ENCODE measurements at places on chromosomes 1 and 21.
A peak's percentile ranks its signal among the peaks of the same experiment; 100 is the strongest.

DNA sequence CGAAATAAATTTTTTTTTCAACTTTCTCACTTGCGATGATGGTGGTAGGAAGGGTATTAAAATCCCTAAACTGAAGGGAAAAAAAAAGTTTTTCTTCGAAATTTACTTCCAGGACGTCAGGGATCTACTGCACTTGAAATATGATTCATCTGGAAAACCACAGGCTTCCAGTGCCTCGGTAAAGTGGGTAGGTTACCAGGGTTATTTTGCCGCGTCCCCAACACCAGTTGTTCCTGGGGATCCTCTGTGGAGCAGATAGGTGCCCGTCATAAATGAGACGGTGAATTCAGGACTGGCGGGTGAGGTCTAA, 773 bp downstream of the RABIF start:
- no peak for DNase-seq

DNA sequence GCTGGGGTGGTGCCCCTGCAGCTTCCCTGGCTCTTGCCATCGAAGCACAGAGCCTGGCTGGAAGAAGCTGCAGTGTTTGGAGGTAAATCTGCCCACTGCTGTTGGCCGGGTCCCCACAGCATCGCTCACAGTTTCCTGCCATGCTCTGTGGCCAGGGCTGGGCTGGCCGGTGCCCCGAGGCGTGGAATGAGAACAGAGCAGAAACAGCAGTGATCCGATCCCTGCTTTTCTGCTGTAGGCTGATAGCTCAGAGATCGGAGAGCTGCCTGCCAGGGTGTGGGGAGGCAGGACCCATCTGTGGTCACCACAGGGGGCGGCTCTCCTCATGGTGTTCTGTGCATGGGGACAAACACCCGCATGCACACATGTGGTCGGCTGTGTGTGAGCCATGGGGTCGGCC, 11.5 kb downstream of the SLC45A1 start:
- DNase-seq, result no peak

DNA sequence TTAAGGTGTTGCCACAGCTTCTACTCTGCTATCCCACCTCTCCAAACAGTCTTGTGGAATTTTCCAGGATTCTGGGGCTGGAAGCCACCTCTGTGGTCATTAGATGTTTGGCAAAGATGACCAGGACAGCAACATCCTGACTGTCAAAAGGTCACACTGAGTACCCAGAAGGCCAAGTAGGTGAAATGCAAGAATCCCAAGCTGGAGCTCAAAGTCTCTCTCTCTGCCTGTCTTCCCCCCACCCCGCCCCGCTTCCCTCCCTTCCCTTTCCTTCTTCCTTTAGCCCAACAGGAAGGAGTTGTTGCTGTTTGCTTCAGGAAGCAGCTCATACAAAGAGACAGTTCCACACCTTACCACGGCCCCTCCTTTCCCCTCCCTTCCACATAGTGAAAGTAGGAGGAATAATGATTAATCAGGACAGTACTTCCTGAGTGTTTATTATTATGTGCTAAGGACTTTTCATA, 75.6 kb upstream of the SLC2A1 start:
- no peak for DNase-seq

- no peak for DNase-seq
Measured at GRCh38 chr1:220529521-220530020, 1.6 kb downstream of the MARK1 start.

DNA sequence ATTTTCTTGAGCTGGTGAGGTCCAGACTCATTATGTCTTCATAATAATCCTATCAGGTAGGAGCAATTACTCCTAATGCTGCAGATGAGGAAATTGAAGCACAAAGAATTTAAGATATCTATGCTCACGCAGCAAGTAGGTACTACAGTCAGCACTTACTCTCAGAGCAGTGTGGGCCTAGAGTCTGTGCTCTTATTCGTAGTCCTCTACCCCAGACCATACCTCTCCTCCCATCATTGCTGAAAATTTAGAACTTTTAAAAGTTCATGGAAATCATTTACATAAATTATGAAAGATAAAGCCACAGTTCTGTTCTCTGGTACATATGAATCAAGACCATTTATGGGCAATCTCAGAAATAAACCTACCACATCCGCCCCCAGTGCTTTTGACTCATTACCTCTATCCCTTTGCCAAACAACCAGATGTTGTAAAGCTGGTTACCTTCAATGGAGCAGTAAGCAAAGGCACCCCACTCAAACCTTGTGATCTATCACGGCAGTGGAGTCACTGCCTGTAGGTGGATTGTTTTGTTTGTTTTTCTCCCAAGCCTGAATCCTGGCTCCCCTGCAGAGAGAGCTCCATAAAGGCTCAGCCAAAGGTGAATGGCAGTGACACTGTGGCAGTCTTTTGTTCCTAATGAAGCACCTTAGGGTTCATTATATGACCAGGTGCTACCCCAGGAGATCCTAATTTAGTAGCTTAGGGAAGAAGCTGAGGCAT, 20.9 kb upstream of the MAN1A2 start:
- DNase-seq, result no peak

- no peak for DNase-seq
Measured at GRCh38 chr1:224676551-224676950, 60.4 kb downstream of the CNIH3 start.

GRCh38 chr1:236882678-236883077, 87.6 kb downstream of the MTR start:
- no peak for DNase-seq

GRCh38 chr1:213227458-213227857, 176.4 kb downstream of the RPS6KC1 start:
- no peak for DNase-seq

DNA sequence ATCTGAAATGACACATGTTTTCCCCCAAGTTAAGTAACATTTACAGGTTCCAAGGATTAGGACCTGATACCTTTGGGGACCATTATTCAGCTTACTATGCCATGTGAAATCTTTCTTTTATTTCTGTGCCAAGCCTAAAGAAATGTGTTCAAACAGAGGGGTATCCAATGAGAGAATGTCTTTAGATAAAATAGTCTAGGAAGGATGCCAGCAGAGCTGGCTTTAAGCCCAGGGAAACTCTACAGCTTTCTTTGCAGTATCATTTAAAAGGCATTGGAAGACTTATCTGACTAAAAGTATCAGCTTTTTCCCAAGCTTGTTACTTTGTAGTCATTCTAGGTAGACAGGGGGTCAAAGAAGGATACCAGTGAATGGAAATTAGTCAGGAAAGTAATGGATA, 860.4 kb downstream of the PLA2G4A start:
- DNase-seq, result no peak

- DNase-seq, result no peak
Measured at GRCh38 chr1:119794876-119795240, 16.4 kb downstream of the REG4 start.

DNA sequence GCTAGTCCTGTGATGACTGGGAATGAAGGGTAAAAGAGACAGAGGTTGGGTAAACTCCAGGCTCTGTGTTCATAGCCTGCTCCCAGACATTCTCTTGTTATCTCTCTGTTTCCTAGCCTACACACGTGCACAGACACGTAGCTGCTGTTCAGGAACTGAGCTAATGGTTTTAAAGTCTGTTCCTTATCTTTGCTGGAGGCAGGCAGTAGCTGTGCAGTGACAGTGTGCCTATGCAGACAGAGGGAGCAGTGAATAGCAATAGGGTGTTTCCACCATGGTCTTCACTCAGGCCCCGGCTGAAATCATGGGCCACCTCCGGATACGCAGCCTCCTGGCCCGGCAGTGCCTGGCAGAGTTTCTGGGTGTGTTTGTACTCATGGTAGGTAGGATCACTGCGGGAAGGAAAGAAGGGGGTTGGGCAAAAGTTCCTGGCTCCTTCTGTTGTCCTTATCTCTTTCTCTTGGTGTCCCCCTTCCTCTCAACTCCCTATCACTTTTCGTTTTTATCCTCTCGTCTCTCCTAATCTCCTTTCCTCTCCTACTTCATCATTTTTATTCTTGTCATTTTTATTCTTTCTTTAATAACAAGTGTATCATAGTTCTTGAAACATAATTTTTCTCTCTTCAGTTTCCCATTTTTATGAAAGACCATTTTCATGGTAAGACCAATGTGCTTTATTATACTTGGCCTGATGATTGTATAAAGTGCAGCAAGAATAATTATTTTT, at the start of gene AQP10:
AQP10 (plus strand) TSS at position 212 of the 727 bp plus-strand sequence; CDS start at position 275, 63 bp downstream.
- no peak for DNase-seq

- DNase-seq, result no peak
Measured at GRCh38 chr1:239795304-239795703, 296.4 kb upstream of the FMN2 start.

DNA sequence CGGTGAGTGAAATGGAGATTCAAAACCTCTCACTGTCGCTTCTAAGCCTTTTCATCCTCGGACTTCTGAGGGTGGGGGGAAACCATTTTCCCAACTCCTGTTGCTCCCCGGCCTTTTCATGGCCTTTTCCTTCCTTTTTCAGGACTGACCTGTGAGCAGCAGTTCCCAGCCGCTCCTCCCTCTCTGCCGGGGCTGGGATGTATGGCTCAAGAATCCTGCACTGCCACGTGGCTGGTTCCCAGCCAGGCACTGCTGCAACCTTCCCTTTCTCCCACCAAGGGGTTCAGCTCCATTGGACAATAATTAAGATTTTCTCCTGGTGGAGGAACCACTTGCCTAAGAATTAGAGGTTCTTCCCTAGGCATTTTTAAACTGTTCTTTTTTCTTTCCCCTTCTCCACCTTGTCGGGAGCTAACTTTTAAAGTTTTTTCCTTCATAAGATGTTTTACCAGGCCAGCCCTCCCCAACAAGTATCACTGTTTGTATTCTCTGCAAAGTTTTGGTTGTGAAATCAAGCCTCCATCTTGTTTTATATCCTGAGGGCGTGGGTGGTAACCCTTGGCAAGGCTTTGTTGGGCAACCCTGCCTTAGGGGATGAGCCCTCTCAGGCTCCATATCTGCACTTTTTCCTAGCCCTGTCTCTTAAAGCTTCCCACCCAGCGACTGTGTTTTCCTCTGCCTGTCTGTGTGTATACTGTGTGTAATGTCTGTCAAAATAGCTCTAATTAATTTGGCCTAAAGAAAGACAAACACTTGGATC, 1166.6 kb upstream of the ADGRL2 start:
- DNase-seq, result no peak

- no peak for DNase-seq
Measured at GRCh38 chr1:6414443-6414844, 5.3 kb downstream of the HES2 start.

GRCh38 chr1:227733751-227734545, 1.2 kb downstream of the JMJD4 start:
- no peak for DNase-seq

DNA sequence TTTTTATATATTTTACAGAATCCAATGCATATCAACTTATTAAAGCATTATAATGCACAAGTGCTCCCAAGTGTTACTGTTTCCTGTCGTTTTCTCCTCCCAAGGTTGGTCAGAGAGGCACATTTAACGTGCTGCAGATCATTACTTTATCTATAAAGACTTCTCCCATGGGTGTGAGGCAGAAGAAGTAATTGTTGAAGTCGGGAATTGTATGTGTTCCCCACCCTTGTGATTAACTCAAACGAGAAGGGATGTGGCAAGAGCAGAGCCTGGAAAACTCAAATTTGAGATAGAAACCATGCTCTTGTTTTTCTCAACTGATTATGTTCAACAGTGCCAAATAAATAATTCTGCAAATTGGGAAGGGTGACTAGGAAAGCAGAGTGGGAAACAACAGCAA, 412.5 kb upstream of the ADAMTS5 start:
- no peak for DNase-seq

DNA sequence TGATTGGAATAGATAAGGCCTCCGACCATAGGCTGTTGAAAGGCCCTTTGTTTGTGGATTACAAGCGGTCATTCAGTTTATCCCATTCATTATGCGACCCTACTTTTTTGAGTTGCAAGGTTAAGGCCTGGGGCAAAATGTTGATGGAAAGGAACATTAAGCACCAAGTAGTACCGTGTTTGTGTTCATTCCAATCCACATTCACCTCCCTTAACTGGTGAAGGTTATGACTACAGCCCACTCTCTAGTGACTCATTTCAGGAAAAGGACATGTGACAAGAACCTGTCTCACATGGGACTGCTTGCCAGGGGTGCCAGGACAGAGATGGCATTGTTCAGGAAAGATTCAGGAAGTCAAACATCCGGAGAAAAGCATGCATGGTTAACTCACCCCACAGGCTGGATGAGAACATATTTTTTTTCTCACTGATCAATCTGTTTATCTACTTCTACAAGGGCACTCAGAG, 81.6 kb downstream of the CD58 start:
- DNase-seq, result no peak

GRCh38 chr1:23562137-23562876, 3.0 kb upstream of the ID3 start:
- DNase-seq, result no peak

- DNase-seq, result no peak
Measured at GRCh38 chr1:240337781-240338180, 246.1 kb downstream of the FMN2 start.

GRCh38 chr1:163863731-163864130, 542.0 kb downstream of the NUF2 start:
- DNase-seq, result no peak

DNA sequence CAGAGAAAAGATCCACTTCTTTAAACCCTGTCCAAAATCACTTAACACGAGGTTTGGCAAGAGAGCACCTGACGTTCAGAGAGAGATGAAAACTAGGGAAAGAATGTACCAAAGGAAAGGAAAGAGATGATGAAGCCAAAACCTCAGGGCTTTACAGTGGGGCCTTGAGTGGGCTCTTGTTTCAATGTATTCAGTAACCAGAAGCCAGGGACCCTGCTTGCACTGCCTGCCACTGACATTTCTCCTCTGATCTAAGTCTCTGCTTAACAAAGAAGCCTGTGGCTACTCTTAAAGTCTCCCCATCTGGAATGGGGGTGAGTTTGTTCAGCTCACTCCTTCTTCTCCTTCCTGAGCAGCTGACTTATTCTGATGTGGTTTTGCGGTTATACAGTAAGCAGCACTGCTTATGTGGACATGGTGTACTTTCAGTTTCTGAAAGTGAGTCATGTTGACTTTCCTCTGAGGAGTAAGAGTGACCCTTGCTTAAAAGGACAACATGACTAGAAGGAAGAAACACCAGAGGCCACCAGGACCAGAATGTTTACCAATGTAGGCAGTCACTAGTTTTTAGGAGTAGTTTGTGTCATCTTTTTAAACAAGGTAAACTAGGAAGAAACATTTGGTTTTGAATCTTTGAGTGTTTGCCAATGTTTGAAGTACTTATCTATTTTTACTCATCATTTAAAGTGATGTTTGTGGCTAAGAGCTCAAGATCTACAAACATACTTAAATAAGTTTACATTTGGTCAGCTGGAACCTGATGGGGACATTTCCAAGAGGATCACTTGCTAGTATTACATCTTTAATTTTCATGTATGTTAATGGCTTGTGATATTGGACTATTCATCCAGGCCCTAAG, 87.4 kb downstream of the FASLG start:
- DNase-seq, result peak; percentile 93

GRCh38 chr1:184773762-184774320, 19.2 kb upstream of the EDEM3 start:
- DNase-seq, result no peak

- no peak for DNase-seq
Measured at GRCh38 chr1:246448373-246448772, 58.7 kb downstream of the SMYD3 start.

Measured in AML-193 (cell line).